Stimulated activated CD4-positive, alpha-beta T cell treated with anti-CD3 and anti-CD28 coated beads, Interleukin-2, amount 100 ng/mL, for 4 hours (primary cell): ENCODE measurements at places on chromosomes 4 and X.

DNA sequence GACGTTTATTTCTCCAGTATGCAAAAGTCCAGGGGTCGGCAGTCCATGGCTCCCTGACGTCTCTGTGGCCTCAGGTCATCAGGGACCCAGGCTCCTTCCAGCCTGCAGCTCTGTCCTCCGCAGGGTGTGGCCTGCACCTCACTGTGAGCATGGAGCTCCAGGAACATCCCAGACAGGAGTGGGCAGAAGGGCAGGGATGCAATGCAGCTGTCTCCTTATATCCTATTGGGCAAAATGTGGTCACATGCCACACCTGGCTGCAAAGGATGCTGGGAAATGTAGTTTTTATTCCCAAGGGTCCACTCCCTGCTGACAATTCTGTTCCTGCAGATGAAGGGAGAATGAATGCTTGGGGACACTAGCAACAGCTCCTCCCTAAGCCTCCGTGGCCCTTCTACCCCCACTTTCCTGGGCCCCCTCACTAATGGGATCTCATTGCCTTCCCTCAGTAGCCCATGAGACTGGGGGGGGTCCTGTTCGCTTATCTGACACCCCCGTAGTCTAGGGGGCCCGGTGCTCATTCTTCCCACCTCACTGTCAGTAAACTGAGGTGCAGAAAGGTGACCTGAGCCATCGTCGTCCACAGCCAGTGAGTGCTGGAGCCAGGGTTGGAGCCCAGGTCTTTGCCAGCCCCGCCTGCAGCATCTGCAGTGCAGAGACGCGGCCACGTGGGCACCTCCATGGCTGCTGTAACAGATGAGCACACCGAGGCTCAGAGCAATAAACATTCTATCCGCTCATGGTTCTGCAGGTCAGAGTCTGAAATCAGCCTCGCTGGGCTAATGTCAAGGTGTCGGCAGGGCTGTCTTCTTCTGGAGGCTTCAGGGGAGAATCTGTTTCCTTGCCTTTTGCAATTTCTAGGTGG lies 5.9 kb upstream of the GRPEL1 start:
- no peak for DNase-seq

DNA sequence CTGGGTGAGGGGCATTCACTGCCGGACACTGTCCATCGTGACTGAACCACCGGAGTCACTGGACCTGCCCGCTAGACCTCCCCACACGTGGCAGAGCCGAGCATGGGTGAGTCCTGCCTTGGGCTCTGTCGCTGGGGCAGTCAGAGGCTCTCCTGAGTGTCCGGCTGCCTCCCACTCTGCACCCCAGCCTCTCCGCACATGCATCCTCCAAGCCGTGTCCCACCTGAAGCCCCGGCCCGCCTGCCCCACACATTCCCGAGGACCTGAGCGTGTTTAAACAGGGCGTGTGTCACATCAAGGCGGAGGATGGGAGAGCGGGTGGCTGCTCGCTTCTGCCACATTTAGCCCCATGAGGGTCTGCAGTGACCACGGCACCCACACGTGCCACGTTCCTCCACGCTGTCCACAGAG lies 4.7 kb downstream of the CPLX1 start:
- no peak for DNase-seq

DNA sequence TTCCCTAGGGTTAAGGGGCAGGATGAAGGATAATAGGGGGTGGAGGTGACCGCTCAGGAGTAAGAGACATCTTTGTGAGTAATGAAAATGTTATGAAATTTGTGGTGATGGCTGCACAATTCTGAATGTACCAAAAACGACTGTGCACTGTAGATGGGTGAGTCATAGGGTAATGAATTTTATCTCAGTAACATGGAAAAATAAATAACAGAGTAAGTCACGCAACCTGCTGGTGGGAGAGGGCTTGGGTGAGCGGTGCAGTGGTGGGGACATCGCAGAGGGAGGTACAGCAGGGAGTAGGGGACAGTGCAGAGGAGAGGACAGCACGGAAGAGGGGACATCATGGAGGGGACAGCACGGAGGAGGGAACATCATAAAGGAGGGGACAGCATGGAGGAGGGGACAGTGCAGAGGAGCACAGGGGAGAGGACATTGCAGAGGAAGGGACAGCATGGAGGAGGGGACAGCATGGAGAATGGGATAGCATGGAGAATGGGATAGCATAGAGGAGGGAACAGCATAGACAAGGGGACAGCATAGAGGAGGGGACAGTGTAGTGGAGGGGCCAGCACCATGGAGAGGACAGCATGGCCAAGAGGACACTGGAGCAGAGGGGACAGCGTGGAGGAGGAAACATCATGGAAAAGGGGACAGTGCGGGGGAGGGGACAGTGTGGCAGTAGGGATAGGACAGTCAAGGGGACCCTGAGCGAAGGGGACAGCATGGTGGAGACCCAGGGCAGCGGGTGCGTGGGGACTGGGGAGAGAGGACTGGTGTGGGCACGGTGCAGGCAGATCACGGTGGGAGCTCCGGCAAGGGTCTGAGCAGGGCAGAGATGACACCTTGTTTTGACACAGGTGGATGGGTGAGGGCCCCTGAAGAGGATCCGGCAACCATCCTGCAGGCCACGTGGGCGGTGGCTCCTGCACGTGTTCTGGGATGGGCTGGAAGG lies 68.5 kb upstream of the MXD4 start:
- no peak for DNase-seq

DNA sequence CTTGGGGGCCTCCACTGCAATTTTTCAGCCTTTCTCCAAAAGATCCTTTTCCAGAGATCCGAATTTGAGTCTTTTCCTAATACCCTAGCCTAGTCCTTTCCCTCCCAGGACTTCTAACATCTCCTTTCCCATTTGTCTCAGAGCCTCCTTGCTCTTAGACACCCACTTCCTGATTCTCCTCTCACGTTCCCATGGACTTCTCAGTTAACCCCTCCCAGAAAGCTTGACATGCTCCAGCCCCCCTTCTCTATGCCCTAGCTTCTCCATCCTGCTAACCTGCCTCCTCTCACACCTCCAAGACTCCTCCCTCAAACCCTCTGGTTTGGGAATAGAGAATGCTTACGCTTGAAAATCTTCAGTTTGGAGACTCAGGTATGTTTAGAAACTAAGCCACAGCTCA lies 2.5 kb downstream of the UBA1 start:
- DNase-seq, result no peak

- no peak for DNase-seq
These were observed 207.6 kb downstream of the THOC2 start for GRCh38 chrX:123525123-123525725.

GRCh38 chr4:152117520-152117919 lies 356.7 kb upstream of the GATB start:
- no peak for DNase-seq

DNA sequence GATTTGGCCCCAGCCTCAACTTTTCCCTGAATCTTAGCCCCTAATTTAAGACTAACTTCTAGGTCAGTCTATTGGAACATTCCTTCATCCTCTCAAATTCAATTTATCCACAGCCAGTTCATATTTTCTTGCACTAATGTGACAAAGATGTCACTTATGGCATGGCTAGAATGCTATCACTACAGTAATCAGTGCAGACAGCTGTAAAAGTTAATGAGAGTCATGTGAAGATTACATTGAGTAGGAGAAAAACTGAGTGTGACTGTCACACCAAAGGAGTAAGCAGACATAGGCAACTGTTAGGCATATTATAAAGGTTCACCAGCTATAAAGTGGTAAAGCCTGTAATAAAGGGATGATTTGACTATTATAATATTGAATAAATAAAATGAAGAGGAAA lies 42.6 kb downstream of the GABRG1 start:
- DNase-seq, result no peak

GRCh38 chr4:89110541-89110985 lies 770 bp upstream of the TIGD2 start:
- DNase-seq, result no peak

GRCh38 chr4:137649711-137650450 lies 117.6 kb upstream of the PCDH18 start:
- DNase-seq, result no peak

GRCh38 chr4:2595952-2596552 lies 59.6 kb downstream of the FAM193A start:
- DNase-seq, result no peak

DNA sequence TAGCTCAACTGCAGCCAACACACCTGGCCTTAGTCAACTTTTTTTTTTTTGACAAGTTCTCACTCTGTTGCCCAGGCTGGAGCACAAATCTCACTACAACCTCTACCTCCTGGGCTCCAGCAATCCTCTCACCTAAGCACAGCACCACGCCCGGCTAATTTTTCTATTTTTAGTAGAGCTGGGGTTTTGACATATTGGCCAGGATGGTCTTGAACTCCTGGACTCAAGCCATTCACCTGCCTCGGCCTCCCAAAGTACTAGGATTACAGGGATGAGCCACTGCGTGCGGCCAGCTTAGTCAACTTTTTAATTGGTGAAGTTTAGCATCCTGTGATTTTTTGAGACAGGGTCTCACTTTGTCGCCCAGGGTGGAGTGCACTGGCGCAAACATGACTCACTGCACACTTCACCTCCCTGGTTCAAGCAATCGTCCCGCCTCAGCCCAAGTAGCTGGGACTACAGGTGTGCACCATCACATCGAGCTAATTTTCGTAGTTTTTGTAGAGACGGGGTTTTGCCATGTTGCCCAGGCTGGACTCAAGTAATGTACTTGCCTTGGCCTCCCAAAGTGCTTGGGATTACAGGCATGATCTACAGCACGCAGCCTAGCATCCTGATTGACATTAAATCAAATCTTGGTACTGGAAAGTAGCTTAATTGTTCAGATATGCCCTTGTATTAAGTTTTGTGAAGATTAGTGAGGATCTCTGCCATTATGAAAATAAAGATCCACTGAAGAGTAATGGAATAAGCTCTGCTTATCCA lies 8.3 kb downstream of the HNRNPDL start:
- DNase-seq, result no peak

- no peak for DNase-seq
These were observed 124.9 kb upstream of the TAPT1 start for GRCh38 chr4:16351161-16351560.

- DNase-seq, result no peak
These were observed 28.4 kb downstream of the ANAPC4 start for GRCh38 chr4:25405453-25405852.

DNA sequence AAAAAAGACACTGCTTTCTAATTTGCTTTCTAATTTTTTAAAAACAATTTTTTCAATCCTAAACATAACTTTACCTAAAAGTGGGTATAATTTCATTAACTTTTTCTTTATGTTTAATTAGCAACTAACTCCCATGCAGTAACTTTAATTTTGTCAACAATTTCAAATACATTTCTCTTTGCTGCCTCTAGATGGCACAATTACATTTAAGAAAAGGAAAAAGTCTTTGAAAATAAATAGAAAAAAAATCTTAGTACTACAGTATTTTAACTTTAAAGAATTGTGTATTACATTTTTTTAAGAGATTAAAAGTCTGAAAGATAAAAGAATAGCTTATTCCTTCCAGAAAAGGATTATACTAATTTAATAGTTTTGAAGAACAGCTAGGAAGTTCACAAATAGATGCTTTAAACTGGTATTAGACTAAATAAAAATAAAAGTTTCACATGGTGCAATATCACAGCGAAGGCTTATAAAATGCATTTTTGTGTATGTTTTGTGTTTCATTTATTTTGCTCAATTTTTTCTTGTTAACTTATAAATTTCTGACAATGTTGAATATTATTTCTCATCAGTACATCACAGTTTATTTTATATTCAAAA lies 105.1 kb downstream of the ADGRA3 start:
- no peak for DNase-seq

GRCh38 chrX:22278375-22278774 lies 5.7 kb downstream of the CBLL2 start:
- no peak for DNase-seq

DNA sequence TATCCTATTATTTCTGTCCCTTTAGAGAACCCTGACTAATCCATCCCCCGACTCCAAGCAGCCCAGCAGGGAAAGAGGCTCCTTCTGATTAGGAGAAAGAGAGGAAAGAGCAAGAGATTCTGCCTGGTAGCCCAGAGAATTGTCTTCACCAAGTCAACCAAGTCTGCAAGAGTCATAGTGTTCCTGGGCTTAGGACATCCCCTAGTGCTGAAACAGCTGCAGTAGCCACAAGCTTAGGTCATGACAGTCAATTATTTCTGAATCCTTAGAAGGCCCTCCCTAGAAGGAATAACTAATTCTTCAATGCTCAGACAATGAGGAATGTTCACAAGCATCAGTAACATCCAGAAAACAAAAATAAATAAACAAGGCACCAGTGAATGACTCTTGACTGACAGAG lies 480.3 kb upstream of the GRIA3 start:
- no peak for DNase-seq

DNA sequence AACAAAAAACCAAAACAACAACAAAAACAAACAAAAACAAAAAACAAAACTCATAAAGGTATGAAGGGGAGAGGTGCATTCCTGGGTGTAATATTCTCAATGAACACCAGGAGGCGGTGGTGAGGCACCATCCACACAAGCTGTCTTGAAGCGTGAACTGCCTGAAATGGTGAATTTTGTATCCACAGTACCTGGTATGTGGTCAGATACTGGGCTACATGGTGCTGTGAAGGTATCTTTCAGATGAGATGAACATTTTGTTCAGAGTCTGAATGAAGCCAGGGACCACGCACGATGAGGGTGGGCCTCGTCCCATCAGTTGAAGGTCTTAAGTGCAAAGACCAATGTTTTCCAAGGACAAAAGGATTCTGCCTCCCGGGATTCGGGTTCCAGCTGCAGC lies 58.5 kb downstream of the ASMT start:
- no peak for DNase-seq
